ENCODE measurements at places on chromosomes 12 and 14.
A peak's percentile ranks its signal among the peaks of the same experiment; 100 is the strongest.

GRCh38 chr12:123937707-123938591 lies 34.7 kb downstream of the CCDC92 start:
- peak; percentile 65 for DNase-seq

DNA sequence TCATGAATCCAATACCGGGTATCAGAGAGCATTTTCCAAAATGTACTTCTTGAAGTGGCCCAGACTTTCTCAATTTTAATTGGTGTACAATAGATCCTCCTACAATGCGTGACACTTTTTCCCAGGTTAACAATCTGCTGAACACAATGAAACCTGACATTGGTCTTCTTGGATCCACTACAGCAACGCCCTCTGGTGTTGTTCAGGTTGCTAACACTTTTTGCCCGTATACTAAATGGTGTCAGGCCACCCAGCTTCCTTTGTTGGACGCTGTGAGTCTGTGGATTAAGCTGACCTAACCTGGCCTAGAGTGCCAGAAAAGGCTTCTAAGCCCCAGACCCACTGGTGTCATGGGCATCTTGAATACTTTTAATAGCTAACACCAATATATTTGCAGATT lies 89.2 kb downstream of the KCNK10 start:
- DNase-seq, result no peak

DNA sequence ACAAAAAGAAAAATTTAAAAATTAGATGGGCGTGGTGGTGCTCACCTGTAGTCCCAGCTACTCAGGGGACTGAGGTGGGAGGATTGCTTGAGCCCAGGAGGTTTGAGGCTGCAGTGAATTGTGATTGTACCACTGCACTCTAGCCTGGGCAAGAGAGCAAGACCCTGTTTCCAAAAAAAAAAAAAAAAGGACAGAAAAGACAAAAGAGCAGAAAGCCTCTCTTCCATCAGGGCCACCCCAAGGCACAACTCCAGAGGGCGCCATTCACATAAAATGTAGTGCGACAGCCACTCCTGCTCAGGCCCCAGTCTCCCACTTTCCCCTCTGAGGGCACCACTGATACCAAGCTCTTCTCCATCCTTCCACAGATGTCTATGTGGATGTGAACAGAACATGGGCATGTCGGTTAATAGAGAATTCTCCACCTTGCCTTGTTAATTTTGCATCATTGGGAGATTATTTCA lies 41.8 kb downstream of the DGLUCY start:
- DNase-seq, result no peak

DNA sequence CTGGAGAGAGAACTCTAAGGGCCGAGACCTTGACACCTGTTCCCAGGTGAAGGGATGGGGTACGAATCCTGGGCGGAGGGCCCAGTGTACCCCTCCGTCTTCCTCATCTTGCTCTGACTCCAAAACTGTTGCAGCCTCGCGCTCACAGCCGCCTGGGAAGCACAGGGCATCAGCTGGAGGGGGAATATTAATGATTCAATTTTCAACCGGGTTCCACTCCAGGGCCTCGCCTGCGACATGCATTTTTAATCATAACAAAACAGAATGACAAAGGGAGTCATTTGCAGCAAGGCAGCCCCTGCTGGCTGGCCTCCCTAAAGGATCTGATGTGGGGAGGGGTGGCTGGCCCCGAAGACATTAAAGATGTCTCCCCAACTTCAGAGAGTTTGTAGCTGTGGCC lies 41.6 kb upstream of the ESRRB start:
- DNase-seq, result no peak

GRCh38 chr12:93204896-93205295 lies 172.8 kb upstream of the NUDT4 start:
- no peak for DNase-seq

- DNase-seq, result no peak
Observed at GRCh38 chr12:45914090-45914489, 76.3 kb downstream of the SCAF11 start.

DNA sequence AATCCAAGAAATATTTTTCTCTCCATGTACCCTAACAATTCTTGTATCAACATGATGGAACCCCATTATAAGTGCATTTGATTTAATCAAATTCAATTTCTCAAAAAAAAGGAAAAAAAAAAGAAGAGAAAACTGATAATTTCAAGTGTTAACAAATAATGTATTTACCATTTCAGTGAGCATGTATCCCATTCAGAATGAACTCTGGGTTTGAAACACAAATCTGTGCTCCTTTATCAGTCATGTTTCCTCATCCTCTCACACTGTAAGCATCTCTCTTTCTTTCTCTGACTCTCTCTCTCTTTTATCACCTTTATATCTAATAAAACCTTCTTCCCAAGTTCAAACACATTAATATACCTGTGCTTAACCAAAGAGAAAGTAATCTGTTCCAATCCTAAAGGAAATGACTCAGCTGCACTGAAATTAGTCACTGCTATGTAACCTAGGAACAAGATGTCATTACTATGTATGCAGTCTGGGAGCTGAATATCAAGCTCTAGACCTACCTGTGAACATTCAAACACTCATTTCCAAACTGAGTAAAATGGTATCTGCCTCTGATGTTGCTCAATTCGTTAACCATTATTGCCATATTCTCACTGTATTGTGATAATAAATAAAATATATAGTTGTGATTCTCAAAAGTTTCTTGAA lies 135.0 kb upstream of the LRIG3 start:
- DNase-seq, result no peak

DNA sequence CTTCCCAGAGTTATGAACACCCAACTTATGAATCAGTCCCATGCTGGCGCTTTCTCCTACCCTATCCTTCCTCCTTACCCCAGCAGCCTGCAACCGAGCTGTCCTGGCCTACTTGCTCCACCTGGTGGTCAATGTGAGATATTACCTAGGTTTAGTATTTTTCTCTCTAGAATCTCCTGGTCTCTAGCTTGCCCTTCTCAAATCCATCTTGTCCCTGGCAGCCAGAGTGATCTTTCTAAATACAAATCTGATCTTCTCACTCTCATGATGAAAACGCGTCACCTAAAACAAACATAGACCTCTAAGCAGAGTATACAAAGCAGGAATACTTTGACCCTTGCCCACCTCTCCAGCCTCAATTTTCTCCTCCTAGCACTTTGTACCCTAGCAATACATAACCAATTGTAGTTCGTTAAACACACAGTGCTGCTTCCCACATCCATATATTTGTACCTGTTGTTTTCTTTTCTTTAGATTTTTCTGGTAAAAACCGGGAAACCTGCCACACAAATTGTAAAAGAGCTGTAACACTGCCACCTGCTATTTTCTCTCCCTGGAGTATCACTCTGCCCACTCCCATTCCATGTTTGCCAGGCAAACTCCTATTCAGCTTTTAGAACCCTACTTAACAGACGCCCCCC lies 20.0 kb upstream of the TCP11L2 start:
- DNase-seq, result peak; percentile 64

- peak; percentile 72 for DNase-seq
Observed at GRCh38 chr12:52873832-52874572, 25.2 kb upstream of the KRT78 start.

- DNase-seq, result peak; percentile 90
Observed at GRCh38 chr14:75277008-75277814, 1.4 kb upstream of the FOS start.

DNA sequence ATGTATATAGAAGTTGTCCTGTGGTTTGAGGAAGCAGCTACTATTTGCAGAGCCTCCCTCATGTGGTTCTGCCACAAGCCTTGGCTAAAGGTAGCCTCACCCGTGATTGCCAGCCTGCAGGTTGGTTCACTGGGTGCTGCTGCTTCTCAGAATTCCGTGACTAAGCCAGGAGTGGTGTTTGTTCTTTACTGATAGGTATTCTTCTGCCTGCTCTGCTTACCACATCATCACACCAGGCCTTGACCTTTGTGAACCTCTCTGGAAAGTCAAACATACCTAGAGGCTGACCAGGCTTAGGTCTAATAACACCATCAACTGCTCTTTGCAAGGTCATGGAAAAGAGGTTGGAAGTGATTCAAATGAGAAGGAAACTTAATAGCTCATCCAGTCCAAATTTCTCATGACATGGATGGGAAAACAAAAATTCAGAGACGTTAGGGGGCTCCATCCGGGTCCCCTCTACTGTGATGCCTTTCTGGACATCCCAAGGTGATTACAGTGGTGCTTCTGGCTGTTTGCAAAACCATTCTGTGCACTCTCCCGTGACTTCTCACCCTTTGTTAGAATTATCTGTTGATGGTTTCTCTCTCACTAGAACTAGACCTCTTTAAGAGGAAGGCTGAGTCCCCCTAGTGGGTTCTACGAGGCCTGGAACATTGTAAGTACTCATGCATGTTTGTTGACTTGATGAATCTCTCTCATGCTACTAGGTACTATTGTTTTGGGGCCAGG lies 8.5 kb upstream of the SOCS2 start:
- no peak for DNase-seq

- no peak for DNase-seq
Observed at GRCh38 chr12:49582850-49583249, 14.9 kb upstream of the MCRS1 start.

DNA sequence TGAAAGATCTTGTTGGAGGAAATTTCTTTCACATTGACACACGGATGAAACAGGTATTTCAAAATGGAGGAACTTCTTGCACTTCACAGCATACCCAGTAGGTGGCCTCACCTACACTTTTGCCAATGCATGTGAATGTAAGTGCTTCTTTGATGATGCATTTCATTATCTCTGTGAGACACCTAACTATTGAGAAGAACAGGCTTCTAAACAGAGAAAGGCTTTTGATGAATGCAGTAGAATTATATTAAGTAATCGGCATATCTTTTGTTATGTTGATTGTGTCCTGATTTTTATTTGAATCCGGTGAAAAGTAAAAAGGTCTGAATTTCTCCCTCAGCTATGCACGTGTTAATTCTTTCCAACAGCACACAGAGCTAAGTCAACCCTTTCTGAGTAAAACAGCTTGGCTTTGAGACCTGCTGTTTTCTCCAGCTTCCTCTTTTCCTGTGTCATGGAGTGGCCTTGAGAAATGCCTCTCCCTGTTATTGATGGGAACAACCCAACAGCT lies 399.0 kb downstream of the NAV3 start:
- DNase-seq, result peak; percentile 3

GRCh38 chr12:52362118-52362726 lies 5.1 kb downstream of the KRT85 start:
- no peak for DNase-seq

DNA sequence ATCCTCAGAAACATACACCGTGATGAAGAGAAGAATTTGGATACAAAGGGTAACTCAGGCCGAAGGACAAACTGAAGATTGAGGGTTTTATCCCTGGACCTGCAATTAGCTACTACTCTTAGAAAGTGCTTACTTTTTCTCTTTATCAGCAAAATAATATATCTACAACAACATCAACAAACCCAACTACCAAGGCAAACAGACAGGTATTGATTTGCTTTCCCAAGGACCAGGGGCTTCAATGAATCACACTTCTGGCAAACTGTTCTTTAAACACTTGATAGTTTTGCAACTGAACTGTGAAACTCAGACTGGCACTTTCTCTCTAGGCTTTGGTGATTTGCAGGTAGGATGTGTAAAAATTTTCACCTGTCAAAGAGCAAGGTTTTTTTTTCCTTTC lies 247.5 kb downstream of the SEC23A start:
- no peak for DNase-seq

GRCh38 chr14:89417465-89418225 lies 612 bp upstream of the FOXN3 start:
- peak; percentile 76 for DNase-seq

DNA sequence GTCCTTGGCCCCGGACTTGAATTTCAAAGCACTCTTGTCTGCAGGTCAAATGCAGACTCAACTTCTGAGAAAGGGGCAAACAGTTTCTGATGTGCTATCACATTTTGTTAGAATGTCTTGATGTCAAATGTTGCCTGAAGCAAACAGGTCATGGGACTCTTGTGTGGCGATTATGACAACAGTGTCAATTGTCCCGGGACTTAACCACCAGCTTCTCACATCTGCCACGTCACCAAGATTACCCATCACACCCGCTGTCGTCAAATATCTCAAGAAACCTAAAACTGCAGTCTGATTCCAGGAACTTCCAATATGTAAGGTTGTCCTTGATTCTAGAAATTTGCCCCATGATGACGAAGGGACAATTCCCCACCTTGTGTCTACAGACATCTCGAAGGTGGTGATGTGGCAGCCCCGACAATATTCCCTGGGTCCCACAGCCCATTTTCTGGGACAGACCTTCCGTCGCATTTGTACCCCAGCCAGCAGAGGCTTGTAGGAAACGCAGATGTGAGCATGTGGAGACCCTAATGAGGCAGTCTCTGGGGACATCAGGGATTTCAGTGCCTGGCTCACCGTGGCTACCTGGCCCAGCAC lies 21.3 kb downstream of the LRTM2 start:
- no peak for DNase-seq

DNA sequence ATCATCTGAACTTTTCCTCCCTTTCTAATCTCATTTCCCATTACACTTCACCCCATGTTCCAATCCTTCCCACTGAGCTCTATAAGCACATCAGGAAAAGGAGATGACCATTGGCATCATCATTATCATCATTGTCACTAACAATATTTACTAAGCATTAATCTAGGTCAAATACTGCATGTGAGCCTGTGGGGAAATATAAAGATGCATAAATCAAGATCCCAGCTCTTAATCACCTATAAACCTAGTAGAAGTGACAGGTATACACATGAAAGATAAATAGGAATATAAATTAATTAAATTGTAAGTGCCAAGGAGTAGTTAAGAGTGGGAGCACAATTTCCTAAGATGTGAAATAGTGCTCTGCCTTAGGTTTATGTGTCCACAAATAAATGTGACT lies 100.6 kb downstream of the OTOGL start:
- DNase-seq, result no peak

GRCh38 chr12:47776471-47777143 lies 3.6 kb downstream of the SLC48A1 start:
- DNase-seq, result no peak

GRCh38 chr12:89134213-89134770 lies 218.0 kb downstream of the DUSP6 start:
- no peak for DNase-seq

DNA sequence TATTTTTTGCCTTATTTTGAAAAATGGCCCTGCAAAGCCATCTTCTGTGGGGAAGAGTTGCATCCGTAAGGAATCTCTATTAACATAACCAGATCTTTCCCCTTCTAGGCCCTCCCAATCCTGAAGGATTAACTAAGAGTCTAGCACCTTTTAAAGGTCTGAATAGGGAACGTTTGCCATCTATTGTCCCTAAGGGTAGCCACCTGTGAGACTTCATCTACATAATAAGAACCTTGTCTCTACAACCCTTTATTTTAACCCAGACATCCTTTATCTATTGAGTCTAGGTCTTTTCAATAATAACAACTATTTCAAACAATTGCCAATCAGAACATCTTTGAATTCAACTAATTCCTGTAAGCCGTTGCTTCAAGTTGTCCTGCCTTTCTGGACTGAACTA lies 4.4 kb downstream of the EDDM3B start:
- DNase-seq, result no peak

Data from CD4-positive, alpha-beta T cell treated with Interleukin-4 for 1 hour (primary cell).